Immature natural killer cell (primary cell): ENCODE measurements at places on chromosomes 2 and 18. TPM values are rescaled to one million over a fixed set of nuclear protein-coding genes. Genes with fewer than 3 reads are reported as not detected.
A peak's percentile ranks its signal among the peaks of the same experiment; 100 is the strongest.

GRCh38 chr18:32295604-32296003, 105.8 kb downstream of the MEP1B start:
- no peak for DNase-seq

- DNase-seq = peak; percentile 42
Observed at GRCh38 chr2:239934571-239935171, 90.5 kb downstream of the NDUFA10 start.

DNA sequence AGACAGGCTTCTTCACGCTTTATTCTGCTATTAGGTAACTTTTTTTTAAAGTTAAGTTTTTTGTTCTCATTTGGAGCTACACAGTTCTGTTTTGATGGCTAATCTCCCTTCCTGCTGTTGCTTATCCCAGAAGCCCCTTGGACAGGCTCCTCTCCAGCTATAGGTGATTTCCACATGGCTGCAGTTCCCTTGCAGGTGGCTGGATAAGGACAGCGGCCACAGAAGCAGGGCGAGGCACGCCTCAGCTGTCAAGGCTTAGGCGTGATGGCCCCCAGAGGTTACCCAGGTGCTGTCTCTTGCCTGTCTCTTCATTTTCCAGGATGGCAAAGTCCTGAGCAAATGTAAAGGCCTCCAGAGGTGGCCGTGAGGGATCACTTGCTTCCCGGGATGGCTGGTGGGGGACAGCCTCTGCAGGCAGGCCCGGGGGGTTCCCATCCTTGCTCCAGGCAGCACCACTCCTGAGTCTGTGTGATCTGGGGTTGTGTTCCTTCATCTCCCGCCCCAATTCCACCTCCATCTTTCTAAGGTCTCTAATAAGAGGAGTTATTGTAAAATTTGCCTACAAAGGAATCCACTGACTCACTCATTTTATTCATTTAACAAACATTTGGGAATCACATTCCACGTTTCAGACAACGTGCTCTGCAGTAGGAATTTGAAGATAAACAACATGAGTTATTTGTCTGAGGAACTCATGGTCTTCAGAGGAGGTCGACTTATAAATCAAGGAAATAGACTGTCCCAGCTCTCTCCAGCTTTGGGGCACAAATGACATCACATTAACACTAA, 53.4 kb downstream of the NAPG start:
- no peak for DNase-seq

DNA sequence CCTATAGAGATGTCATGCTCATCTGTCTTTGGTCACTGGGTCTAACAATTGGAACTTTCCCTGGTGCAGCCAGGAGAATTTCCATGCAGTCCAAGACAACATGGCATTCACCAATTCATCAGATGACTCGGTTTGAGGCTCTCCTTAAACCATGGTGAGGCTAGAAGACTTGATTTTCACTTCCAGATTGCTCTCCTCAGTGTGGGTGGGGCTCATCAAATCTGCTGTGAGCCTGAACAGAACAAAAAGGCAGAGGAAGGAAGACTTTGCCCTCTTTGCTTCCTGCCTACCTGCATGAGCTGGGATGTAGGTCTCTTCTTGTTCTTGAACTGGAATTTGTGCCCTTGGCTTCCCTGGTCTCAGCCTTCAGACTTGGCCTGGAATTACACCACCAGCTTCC, 203.4 kb upstream of the TRIB2 start:
- no peak for DNase-seq

DNA sequence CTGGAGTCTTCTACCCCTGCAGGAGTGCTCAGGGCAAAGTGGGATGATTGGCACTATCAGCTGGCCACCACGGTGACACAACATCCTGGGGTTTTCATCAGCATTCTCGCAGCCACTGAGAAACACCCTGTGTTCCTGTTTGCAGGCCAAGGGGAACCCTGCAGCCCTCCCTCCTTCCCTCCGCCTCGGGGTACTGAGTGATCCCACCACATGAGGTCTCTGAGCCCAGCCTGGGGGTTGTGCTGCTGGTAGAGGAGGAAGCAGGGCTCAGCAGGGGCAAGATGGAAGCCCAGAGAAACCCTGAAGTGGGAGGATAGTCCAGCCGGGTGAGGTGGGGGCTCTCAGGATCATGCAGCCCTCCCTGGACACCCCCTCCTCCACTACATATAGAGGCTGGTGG, at the start of gene OXER1:
Gene OXER1, minus strand, starts transcription at position 40 of the 400 bp plus-strand sequence. CDS start 73 bp downstream, outside the sequence.
- DNase-seq = no peak

DNA sequence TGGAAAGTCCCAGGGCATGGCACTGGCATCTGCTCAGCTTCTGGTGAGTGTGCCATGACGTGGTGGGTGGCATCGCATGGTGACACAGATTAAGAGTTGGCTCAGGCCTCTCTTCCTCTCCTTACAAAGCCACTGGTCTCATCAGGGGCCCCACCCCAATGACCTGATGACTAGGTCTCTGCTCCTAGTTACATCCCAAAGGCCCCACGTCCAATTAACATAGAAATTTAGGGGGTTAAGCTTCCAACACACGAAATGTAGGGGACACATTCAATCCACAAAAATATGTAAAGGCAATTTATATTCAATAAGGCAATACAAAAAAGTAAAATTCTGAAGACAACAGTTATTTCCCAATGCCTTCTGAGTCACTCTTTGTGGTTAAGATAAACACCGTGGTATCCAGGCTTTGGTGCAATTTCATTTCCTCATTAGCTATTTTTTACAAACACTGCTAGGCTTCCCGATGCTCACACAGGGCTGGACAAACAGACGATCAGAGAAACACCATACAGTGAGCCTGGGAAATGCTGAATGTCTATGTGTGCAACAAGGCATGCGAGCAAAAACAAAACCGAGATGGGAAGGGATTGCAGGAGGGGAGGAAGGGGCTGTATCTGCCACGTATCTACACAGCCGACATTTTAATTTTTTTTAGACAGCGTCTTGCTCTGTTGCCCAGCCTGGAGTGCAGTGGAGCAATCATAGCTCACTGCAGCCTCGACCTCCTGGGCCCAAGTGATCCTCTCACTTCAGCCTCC, 67.2 kb downstream of the MBP start:
- DNase-seq = peak; percentile 70

GRCh38 chr2:222811828-222812227, 49.0 kb upstream of the ACSL3 start:
- DNase-seq = no peak

- no peak for DNase-seq
Observed at GRCh38 chr18:48064978-48065600, 134.6 kb upstream of the SMAD2 start.

DNA sequence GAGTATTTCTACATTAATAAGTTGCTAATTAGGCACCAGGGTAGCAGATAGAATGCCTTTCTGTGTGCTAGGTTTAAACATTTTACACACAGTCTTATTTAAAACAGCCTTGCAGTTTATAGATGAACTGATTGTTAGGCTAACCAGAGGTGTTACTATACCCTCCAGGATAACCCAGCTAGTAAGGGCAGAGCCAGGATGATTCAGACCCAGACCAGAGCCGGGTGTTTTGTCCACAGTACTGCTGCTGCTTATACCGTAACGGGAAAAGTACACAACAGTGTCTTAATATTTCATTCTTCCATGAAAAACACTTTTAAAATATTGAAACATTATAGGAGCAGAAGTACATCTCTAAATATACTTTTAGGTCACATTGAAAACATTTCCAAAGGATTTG, 82.7 kb downstream of the MALT1 start:
- no peak for DNase-seq

GRCh38 chr2:241373446-241373845, 17.4 kb downstream of the FARP2 start:
- no peak for DNase-seq

GRCh38 chr2:51650769-51651168, 618.8 kb upstream of the NRXN1 start:
- DNase-seq = no peak

The SP100 gene
- polyA plus RNA-seq = 85.8 TPM

DNA sequence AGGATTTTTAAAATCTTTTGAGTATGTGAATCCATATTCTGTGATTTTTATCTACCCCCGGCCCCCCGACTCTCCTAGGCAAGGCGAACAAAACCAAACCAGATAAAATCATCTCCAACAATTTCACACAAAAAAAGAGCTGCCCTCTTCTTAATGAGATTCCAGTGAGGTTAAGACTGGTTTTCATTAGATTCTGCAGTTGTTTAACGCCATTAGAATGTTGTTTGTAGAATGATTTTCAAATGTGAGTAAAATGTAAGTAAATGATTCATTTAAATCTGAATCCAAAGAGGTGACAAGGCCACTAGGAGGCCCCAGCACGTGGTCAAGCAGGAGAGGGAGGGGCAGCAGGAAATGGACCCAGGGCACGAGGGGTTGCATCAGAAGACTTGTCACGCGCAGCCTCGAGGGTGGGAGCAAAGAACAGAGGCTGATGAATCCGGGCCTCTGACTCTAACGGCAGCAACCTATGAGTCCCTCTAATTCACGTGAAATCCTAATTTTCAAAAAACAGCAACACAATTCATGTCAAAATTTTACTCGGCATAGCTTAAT, 24.3 kb upstream of the KLHL29 start:
- no peak for DNase-seq

- DNase-seq = no peak
Observed at GRCh38 chr18:13364721-13365205, 146.2 kb downstream of the LDLRAD4 start.

DNA sequence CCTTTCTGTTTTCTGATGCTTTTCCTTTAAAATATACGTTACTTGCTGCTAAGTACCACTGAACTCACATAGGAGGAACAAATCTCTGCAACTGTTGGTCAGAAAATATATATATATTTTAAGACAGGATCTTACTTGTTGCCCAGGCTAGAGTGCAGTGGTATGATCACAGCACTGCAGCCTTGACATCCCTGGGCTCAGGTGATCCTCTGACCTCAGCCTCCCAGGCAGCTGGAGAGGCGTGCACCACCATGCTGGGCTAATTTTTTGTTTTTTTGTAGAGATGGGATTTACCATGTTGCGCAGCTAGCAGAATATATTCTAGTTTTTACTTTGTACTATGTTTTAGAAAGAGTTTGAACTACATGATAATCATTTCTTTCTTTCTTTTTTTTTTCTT, 51.5 kb downstream of the EHBP1 start:
- DNase-seq = no peak

GRCh38 chr18:30378097-30378496, 664.4 kb downstream of the DSC3 start:
- no peak for DNase-seq

DNA sequence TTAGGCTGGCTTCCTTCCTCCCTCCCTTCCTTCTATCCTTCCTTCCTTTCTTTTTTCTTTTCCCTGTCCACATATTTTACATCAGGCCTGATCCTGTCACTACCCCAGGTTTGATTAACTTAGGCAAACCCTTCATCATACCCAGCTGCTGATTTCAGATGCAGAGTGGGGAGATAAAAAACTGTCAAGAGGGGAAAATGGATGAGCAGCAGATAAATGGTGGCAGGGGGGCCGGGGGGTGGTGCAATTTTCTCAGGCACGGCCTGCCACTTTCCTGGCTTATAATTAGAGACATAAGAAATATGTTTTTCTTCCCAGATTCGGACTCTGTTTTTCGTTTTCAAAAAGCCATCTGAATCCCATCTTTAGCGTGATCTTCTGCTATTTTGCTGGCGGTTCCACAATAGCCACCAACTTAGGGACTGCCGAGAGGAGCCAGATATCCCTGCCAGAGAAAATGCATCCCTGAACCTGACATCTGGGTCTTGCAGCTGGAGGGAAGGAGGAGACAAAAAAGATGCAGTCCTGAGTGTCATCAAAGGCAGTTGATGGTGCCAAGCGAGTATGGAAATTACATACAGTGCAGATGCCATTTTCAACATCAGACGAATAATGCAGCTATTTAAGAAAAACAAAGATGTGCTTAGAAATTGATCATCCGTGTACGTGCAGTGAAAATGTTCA, 49.9 kb downstream of the CXCR4 start:
- DNase-seq = no peak

The PIK3C3 gene
- 47.0 TPM for polyA plus RNA-seq

- DNase-seq = no peak
Observed at GRCh38 chr2:8918412-8918811, 81.0 kb upstream of the KIDINS220 start.

DNA sequence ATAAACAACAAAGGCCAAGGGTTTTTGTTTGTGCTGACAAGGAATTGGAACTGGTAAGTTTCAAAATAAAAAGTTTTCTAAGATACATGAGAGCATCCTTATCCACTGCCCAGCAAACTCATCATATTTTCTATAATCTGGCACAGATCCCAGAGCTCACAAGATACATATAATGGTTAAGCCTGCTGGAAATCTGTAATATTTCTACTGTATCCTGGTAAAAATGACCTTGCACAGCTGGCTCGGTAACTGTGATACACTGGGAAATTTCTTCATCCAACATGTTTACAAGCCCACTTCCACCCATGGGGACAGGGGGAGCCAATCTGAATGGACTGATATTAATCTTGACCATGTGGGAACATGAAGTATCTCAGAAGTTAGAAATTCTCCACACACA, 425.4 kb upstream of the MMADHC start:
- DNase-seq = no peak

GRCh38 chr2:234256516-234256915, 206.0 kb downstream of the SPP2 start:
- DNase-seq = no peak

The ALKAL2 gene
- polyA plus RNA-seq = 4.1 TPM

GRCh38 chr2:124804014-124804940, 779.2 kb downstream of the CNTNAP5 start:
- DNase-seq = no peak

The WDR35 gene
- 2.4 TPM for polyA plus RNA-seq

The WNT10A gene
- polyA plus RNA-seq = 0.19 TPM

DNA sequence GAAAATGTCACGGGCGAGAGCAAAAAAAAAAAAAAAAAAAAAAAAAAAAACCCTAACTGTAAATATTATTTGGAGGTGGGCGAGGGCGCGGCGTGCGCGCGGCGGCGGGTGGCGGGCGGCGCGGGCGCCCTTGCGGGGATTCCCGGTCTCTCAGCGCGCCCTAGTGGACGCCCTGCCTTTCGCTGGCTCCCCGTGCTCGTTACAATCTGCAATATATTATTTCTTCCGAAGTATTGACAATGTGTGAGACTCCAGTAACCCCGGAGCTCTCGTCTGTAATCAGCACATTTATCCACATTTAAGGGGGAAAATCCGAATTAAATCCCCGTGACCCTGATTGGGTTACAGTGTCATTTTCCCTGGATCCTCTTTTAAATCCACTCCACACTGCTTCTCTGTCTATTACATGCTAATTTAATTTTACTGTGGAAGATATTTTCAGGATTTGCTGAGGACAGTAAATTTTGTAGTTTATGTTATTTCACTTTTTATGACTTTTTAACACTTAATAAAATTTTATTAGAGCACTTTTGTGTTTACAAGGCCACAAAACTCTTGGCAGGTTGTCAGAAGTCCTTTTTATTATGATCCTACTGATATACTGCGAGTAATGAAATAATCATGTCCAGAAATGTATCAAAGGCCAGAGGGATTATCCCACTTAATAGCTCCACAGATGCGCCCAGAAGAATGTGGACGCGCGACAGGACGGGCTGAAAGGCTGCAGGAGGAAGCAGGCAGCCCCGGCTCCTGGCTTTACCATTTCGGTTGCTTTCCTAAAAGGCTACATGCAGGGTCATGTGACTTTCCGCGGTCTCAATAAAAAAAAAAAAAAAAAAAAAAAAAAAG, 369.1 kb downstream of the MTX2 start:
- DNase-seq = peak; percentile 37

- no peak for DNase-seq
Observed at GRCh38 chr2:218031771-218032257, 29.0 kb upstream of the TNS1 start.
